Keratinocyte (primary cell): ENCODE measurements at places on chromosomes 2 and 18.

DNA sequence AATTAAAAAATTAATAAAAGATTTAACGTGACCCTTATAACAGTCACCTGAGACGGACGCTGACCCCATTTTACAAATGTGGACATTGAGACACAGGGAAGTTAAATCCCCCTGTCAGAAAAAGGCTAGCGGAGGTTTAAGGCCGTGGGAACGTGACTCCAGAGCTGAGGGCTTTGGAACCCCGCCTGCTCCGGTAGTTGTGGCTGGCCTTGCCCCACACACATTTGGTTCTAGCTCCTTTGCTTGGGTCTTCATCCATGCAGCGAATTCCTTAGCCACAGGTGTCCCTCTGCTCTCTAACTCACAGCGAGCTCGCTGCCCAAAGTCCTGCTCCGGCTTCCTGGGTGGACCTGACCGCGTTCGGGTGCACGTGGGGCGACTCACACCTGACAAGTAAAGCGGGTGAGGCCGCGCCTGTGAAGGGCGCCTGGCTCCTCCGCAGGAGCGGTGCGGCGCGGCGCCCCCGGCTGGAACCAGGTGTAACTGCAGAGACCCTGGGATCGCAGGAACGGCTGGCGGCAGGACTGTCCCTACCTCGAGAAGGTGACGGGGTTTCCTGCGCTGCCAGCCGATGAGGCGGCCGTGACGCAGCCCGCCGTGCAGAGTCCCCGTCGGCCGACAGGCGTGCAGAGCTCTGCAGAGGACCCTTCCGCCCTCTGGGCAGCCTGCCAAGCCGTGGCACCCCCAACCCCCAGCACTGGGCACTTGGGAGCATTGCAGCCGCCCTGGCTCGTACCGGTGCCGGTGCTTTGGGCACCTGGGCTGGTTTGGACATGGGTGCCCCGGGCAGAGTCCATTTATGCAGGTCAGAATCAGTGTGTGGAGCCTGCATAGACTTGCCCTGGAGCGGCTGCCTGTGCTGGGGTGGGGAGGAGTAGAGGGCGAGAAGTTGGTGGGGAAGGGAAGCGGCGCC is 2.4 kb upstream of the PROC start:
- DNase-seq, result no peak

- DNase-seq, result no peak
Measured at GRCh38 chr18:31680831-31681568, 3.4 kb downstream of the B4GALT6 start.

DNA sequence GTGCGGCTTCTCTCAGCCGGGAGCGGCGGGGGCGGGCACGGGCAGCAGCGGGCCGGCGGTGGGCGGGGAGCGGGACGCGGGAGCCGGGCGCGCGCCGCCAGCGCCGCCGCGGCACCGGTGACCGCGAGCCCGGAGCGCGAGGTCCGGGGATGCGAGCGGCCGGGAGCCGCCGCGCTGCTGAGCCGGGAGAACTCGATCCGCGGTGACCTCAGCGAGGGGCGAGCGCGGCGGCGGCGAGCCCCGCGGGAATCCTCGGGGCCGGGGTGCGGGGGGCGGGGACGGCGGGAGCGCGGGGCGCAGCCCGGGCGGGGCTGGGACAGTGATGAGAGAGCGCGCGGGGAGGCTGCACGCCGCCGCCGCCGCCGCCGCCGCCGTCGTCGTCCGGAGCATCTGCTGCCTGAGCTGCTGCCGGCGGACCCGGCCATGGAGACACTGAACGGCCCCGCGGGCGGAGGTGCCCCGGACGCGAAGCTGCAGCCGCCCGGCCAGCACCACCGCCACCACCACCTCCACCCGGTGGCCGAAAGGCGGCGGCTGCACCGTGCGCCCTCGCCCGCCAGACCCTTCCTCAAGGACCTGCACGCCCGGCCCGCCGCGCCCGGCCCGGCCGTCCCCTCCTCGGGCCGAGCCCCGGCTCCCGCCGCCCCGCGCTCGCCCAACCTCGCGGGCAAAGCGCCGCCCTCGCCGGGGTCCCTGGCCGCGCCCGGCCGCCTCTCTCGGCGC is at the start of gene MTCL1:
Gene MTCL1, plus strand, starts transcription at position 319 of the 723 bp plus-strand sequence. Its CDS starts 105 bp downstream, at position 424.
- no peak for DNase-seq

DNA sequence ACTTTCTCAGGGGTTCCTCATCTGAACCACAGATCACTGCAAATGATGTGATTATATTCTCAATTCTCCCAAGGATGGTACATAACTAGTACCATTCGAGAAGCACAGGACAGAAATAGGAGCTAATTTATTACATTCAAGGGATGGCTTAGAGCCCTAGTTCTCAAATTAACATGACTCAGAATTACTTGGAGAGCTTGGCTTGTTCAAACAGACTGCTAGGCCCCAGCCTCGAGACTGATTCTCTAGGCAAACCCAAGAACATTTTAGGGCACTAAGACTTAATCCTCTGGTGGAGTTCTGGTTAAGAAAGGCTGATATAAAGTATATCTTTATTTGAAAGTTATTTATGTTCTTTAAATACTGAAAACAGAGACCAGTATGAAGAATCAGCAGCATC is 35.8 kb downstream of the HIBCH start:
- no peak for DNase-seq

DNA sequence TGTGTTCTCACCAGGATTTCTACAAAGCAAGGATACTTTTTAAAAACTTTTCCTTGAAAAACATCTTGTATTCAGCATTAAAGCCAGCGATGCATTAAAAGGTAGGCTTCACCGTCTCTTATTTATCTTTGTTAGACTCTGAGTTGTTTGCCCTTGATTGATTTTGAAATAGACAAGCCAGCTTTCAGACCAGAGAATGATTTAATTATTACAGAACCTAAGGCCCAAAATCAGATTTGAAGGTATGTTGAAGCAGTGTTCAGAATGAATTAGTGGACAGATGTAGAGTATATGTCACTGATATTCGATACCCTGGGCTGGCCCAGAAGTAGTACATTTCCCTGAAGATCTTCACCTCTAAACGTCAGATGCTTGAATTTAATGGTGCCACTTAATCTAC is 136.4 kb downstream of the THSD7B start:
- no peak for DNase-seq

DNA sequence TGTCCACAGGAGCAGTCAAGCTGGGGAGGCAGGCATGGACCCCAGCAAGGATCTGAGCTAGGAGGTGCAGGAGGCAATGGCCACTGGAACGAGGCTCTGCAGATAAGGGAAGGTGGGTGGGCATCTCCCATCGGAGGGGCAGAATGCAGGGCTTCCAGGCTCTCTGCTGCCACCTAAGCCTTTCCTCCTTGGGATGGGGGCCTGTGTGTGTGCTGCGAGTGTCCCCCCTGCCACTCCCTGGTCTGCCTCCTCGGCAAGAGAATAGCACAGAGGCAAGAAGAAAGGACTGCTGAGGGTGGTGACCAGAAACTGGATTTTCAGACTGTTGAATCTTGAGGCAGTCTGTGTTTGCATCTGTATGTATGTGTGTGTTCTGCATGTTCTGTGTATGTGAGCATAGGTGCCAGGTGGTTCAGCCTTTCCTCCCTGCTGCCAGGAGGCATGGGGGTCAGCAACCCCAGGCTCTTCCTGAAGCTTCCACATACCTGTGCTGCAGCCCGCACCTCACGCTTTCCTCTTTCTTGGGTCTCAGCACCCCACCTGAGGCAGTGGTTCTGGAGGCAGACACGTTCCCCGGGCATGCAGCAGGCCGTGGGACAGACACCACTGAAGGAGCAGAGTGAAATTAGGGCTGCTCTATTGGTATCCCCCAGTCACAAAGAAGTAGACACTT is 86.7 kb downstream of the EPAS1 start:
- no peak for DNase-seq

DNA sequence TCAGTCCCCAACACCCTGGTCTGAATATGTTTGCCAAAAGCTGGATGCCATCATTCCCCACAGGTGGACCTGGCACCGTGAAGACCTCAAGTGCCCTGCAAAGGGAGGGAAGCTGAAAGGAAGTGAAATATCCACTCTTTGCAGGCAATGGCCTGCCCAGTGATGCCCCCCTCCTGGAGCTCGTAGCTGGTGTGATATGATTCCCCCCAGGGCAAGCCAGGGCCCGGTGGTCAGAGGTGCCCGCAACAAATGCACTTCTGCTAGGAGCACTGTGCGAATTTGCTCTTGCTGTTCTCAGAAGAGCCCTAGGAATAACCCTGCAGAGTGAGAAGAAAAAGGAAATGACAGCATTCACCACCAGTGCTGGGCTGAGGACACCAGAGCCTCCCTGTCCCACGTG is 247.4 kb downstream of the KLHL29 start:
- DNase-seq, result no peak

DNA sequence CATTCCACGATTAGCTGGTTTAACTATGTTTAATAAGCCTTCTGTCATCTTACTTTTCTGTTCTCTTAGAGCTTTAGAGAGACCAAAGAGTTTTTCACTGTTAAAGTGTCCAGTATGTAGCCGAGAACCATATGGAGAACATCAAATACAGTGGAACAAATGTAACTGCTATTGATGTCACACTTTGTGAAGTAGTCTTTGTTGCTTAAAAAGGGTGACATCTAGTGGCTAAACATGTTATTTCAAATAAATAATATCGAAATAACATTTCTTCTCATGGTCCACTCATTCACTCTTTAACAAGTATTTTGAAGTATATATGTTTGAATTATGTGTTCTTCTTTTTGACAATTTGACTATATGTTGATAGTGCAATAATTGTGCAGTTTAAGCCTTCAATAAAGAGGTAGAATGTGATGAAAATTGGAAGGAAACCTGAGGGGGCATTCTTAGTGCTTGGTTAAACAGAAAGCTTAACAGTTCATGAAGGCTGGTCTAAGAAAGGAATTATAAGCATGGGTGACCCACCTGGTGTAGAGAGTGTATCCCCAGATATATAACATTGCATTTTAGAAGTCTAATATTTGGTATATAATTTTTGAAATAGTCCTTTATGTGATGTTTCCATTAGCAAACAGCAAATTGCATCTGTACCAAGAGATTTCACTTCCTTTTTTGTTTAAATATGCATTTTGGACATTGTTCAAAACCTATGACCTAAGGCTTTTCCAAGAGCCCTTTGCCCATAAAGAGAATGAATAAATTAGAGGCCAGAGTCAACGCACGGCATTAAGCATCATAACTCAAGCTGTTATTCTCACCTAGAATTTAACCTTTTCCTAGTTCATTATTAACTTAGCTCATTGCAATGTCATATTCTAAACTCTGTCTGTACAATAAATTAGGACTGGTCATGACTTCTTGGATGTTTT is 112.1 kb downstream of the KYNU start:
- no peak for DNase-seq

GRCh38 chr2:96083064-96083939 is 33.1 kb downstream of the ADRA2B start:
- no peak for DNase-seq

- no peak for DNase-seq
Measured at GRCh38 chr2:237563816-237564215, 2.6 kb upstream of the PRLH start.

- no peak for DNase-seq
Measured at GRCh38 chr18:22826726-22827125, 106.4 kb upstream of the RBBP8 start.

- no peak for DNase-seq
Measured at GRCh38 chr2:11330457-11331142, 13.8 kb downstream of the ROCK2 start.
